ENCODE measurements at places on chromosomes 13 and 19.

- DNase-seq: no peak
These were observed 21.7 kb downstream of the SIPA1L3 start for GRCh38 chr19:37928527-37929286.

DNA sequence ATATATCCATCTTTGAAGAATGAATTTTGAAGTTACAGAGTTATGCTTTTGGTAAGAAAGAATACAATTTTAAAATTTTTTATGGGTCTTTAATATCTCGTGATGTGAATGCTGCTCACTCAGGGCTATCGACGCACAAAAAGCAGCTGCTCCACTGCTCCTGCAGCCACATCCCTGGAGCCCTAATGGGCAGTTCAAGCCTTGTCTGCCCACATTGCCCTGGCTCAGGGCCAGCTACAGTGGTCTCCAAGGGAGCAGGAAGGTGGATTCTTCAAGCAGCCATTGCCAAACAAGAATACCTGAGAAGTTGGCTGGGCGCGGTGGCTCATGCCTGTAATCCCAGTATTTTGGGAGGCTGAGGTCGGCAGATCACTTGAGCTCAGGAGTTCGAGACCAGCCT is 85.8 kb downstream of the IPO5 start:
- no peak for DNase-seq

DNA sequence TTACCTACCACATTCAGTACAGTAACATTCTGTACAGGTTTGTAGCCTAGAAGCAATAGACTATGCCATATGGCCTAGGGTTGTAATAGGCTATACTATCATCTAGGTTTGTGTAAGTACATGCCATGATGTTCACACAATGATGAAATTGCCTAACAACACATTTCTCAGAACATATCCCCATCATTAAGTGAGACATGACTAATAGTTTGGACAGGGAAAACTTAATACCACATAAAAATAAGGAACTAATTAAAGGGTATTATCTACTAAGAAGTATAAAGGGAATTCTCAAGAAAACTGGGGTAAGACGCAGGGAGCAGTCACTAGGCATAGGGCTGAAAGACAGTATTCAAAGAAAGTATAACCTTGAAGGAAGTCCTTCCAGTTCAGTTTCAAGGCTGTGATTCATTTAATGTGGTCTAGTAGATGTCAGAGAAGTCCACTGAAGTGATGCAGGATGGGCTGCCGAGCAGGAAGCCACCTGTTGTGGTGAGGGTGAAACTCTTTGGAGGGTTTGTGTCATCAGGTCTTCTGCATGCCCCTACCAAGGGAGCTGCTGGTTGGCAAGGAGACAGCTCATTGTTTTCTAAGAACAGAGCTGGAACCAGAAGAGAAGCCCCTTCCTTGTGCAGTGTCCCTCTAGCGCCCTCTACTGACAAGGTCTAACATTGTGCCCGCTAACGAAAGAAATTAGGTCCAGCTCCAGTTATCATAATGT is 122.9 kb downstream of the OLFM4 start:
- DNase-seq: peak; percentile 38

DNA sequence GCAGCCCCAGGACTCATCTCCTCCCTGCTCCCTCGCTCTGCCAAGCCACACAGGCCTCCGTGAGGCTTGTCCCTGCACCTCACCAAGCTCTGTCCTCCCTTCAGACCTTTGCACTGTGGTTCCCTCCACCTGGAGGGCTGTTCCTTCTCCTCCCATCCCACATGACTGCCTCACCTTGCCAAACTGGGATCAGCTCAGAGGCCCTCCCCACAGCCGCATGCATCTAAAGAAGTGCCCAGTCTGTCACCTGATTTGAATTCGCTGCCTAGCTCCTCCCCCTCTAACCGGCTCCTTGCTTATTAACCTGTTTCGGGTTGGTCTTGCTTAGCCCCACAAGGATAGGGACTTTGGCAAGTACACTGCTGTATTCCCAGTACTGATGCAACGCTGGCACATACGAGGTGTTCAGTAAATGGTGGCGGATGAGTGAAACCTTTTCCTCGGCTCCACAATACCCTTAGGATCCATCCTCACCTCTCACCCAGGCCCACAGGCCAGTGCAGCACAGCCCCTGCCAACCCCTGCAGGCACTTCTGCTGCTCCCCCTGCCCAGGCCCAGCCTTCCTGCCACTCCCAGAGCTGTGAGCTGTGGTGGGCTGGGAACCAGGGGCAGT is 4.4 kb downstream of the AKT2 start:
- no peak for DNase-seq
